ENCODE measurements at places on chromosomes 2 and 18.

GRCh38 chr2:239165206-239165831, 235.5 kb downstream of the HDAC4 start:
- no peak for DNase-seq

GRCh38 chr2:39146630-39147029, 25.8 kb upstream of the SOS1 start:
- no peak for DNase-seq

- DNase-seq = no peak
Measured at GRCh38 chr2:2793925-2794560, 463.0 kb upstream of the MYT1L start.

DNA sequence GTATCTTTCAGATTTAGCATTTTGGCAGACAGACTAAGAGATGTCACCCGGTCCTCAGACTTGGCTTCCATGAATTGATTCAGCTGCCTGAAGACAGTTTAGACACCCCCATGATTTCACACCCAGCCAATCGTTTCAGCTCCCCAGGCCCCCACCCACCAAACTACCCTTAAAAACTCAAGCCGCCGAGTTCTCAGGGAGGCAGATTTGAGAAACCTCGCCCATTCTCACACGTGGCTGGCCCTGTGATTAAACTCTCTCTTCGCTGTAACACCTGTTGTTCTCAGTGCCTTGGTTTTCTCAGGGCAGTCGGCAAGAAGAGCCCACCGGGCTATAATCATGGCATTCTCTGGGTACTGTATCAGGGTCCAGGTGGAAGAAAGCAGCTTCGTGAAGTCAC, 35.2 kb downstream of the UXS1 start:
- DNase-seq = no peak

- DNase-seq = no peak
Measured at GRCh38 chr18:76975577-76976110, 153.3 kb downstream of the ZNF236 start.

DNA sequence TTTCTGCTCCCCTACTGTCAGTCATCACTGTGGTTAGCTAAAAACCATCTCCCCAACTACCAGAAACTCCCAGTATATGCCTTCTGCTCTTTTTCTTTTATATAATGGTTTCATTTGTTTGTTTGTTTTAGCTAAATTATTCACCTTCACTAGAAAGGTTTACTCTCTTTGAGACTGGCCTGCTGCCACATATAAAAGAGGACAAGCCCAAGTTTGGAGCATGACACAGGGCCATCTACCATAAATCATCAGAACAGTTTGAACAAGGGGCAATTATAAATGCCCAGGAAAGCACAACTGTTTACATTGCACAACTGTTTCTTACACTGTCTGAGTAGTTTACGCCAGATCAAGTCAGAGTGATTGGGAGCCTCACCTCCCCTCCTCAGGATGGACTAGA, 471.0 kb upstream of the PIK3C3 start:
- DNase-seq = no peak

- no peak for DNase-seq
Measured at GRCh38 chr2:160417745-160418397, 75.7 kb downstream of the RBMS1 start.

DNA sequence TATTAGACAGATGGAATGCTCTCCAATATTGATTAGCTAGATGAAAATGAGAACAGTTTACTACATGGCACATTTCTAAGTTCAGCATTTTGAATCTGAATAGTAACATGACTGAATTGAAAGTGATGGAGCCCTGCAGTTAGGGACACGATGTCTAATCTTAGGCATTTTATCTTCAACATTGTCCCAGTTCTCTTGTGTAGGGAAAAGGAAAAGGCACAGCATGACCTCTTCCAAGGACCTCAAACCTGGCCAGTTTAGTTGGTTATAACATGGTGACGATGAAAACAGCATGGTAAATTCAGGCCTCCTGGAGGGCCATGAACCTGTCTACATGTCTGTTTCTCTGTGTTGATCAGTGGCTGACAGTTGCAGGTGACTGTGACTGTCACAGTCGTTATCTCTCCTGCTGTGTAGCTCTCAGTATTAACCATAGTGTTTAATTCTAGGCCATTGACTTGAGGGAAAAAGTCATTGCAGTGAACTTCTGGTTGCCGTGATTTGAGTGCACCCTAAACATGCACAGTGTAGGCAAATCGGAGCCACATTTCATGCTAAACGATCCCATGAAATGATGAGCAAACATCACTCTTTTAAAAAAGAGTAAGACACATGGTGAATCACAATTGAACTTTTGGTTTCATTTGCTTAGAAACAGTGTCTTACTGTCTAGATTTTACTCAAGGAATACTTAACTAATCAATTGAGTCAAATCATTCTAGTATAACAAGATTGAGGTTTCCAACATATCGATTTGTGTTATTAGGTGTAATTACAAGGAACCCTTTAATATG, 129.7 kb downstream of the PHLPP1 start:
- DNase-seq = no peak
